Activated naive CD8-positive, alpha-beta T cell treated with anti-CD3 and anti-CD28 coated beads for 36 hours (primary cell): ENCODE measurements at places on chromosomes 11 and 22.
A peak's percentile ranks its signal among the peaks of the same experiment; 100 is the strongest.

- DNase-seq: no peak
These were observed 35.8 kb downstream of the MN1 start for GRCh38 chr22:27765706-27766291.

GRCh38 chr11:11426226-11426952 lies 73.3 kb upstream of the CSNK2A3 start:
- no peak for DNase-seq

- DNase-seq: no peak
These were observed 221.4 kb downstream of the BLID start for GRCh38 chr11:121894581-121894980.

DNA sequence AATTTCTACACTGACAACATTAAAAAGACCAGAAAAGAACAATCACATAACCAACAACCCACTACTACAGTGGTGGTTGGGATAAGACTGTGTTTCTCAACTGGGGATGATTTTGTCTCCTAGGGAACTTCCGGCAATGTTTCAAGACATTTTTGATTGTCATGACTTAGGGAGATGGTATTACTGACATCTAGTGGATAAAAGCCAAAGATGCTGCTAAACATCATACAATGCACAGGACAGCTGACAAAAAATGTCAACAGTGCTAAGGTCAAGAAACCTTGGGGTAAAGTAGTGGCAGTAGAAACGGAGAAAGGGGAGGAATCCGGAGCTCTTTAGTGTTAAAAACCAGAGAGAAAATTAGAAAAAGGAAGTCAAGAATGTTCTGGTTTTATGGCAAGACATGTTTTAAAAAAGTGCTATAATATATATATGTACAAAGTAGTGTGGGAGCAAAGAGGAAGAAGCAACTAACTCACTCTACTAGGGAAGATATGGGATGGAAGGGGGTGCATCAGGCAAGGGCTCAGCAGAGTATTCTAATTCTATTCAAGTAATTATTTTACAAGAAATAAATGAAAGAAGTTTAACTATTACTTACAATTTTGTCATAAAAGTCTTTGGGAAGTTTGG lies 37.2 kb downstream of the CKAP5 start:
- DNase-seq: no peak

- peak; percentile 37 for DNase-seq
These were observed 52.9 kb upstream of the RTL6 start for GRCh38 chr22:44550711-44551491.

GRCh38 chr11:48307760-48308386 lies 1.9 kb downstream of the OR4S1 start:
- peak; percentile 52 for DNase-seq

GRCh38 chr11:4008116-4008515 lies 86.5 kb upstream of the RRM1 start:
- DNase-seq: no peak

DNA sequence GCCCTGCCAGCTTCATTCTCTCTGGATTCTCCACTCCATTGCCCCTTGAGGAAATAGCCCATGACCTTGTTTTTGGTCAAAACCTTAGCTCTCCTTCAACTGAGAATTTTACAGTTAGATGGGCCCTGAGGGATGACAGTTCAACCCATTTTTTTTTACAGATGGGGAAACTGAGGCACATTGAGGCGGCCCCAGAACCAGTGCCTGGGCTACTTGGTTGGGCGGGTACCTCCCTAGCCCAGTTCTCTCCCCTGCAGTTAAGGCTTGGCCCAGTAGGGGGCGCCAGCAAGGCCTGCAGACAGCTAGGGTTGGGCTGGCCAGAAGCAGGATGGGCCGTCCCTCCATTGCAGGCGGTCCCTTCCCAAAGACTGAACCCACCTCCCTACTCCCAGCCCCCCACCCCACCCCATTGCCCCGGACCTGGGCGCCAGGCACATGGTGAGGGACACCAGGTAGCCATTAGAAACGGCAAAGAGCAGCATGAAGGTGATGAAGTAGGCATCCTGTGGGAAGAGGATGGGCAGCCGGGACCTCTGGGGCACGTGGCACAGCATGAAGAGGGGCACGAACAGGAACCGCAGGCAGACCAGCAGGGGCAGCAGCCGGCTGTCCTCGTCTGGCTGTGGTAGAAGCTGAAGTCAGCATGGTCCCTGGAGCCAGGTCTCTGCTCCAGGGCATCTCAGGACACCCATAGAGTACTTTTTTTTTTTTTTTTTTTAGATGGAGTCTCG lies 7.6 kb downstream of the SLC29A2 start:
- peak; percentile 71 for DNase-seq

- no peak for DNase-seq
These were observed 118.5 kb upstream of the ARHGAP20 start for GRCh38 chr11:110830747-110831146.

DNA sequence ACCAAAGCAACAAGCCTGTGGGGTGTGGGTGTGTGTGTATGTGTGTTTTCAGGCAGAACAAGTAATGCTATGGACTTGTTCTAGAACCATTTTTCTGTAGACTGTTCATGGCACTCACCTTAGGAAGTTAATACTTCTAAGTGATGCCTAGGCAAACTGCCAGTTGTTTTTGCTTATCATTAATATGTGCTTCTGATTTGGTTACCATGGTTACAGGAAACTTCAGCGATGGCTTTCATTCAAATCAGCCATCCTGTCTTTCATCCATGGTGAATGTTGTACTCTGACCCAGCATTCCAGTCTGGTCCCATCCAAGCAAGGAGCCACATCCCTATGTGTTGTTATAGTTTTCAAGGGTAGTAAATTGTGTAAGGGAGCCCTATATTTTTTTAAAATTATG lies 49.8 kb upstream of the ARHGAP20 start:
- no peak for DNase-seq

- no peak for DNase-seq
These were observed 78.3 kb downstream of the MICAL3 start for GRCh38 chr22:17945888-17946648.

DNA sequence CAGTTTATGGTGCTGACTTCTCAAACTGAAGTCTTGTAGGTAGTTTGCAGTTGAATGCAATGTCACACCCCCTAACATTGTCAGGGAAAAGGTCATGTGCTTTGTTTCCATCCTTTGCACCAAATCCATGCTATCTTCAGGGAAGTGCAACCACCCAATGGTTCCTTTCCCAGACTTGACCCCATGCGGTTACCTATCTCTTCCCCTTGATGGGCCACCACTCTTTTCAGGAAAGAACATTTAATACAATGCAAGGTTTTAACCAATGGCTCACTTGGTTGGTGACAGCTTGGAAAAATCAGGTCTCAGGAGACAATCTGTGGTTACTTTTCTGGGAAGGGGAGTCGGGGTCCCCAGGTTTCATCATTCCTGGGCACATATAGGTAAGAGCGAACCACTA lies 2.1 kb downstream of the ABTB2 start:
- no peak for DNase-seq

DNA sequence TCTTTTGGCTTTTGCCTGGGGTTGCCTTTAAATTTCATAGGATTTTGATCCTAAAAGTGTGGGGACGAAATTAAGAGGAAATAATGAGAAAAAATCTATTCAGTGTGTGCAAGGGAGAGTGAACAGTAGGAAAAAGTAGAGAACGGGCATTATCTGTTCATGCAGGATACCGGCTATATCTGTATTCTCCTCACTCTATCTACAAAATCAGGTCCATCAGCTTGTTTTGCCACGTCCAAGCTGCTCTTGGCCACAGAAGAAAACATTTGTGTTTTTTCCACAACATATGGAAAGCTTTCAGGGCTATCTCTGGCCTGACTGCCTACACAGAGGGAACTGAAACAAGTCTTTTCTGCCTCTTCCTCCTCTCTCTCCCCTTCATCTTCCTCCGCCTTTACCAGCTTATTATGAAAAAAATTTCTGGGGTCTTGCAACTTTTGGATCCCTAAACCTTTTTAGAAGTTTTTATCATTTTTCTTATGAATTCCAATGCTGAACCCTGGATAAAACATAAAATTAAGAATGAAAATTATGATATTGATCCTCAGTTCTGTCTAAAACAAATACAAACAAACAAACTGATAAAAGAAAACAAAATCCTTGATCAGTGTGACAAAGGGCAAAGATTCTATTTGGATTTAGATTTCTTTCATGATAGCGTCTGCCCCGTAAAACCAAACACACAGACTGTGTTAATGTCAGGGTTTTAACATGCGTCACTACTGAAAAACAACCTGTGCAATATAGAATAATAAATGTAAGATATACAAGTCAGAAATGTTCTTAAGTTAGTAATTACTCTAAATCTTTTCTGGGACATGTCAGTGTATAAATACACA lies 219.7 kb downstream of the CNTN5 start:
- no peak for DNase-seq

GRCh38 chr11:115103921-115104320 lies 400.3 kb downstream of the CADM1 start:
- no peak for DNase-seq

GRCh38 chr11:71998649-71999310 lies at the start of gene IL18BP:
IL18BP (plus strand) TSS chr11:71998909; CDS start chr11:71999985, 1,076 bp downstream.
- DNase-seq: no peak
